ENCODE measurements at places on chromosomes 7 and 10. TPM values are rescaled to one million over a fixed set of nuclear protein-coding genes. Genes with fewer than 3 reads are reported as not detected.

DNA sequence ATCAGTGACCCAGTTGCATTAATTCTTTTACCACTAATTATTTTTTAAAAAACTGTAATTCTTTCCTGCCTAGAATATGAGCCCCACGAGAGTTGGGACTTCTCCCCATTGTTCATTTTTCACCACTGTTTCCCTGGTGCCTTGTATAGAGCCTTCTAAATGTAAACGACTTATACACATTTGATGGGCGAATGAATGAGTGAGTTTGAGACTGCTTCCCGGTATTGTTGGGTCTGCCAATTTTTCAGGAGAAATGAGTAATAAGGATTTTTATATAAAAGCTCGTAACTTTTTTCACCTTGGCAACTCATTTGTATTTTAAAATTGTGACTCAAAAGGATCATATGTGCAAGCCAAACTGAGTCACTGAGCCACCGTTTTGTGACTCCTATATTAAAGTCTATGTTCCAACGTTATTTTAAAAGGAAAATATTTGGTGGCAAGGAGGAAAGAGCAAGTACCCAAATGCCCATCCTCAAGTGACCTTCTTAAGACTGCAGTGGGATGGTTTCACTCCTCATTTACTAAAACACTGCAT is 621.3 kb downstream of the KCNMA1 start:
- no peak for DNase-seq

DNA sequence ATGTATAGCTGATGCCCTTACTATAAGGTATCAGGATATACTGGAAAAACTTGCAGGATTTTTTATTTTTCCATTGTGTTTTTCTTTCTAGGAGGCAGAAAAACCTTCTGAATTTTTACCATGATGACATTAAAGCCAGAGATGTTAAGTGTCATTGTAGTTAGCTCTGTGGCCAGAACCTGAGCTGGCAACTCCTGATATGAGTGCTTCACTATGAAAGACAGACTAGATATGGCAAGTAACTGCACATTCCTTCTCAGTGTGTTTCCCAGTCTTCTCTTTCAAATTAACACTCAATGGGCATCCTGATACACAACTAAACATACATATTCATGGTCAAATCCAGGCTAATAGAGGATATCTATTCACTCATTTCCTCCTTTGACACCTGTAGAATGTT is 166.2 kb downstream of the CTTNBP2 start:
- DNase-seq: no peak

GRCh38 chr7:124945680-124946079 is 16.1 kb upstream of the POT1 start:
- no peak for DNase-seq

The KMT2E gene
- polyA plus RNA-seq: 19.3 TPM

GRCh38 chr10:102645388-102645740 is 1.1 kb downstream of the TRIM8 start:
- DNase-seq: peak; percentile 74

The MORN4 gene
- 8.3 TPM for polyA plus RNA-seq

GRCh38 chr7:50806143-50806542 is 23.4 kb upstream of the GRB10 start:
- DNase-seq: no peak

The RBP3 gene
- not detected for polyA plus RNA-seq

Data from A549 (cell line).